ENCODE measurements at places on chromosomes 3 and 15. TPM values are rescaled to one million over a fixed set of nuclear protein-coding genes. Genes with fewer than 3 reads are reported as not detected.

SCN11A gene
- total RNA-seq, result not detected

SLC15A2 gene
- 4.4 TPM for total RNA-seq

ULK3 gene
- 64.7 TPM for total RNA-seq

NEDD4 gene
- total RNA-seq, result 9.1 TPM

SLCO3A1 gene
- 48.5 TPM for total RNA-seq

DNA sequence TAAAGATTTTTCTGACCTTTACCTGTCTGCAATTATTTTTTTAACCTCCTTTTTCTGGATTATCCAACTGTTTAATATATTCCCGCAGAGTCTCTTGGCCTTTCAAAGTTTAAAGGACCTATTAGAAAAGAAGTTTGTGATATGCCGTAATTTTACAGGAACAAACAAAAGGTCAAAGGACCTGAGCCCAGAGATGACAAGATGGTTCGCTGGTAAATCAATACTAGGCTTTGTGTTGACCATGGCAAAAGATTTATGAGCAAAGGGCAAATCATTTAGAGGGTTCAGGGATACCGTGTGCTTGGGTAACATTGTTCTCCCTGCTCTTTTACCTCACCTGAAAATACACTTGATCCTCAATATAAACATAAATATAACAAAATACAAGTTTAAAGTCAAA, 923.5 kb downstream of the ROBO1 start:
- H3K4me3 ChIP-seq, result no peak overlapping the region
- H3K4me1 ChIP-seq, result no peaks in the 10 kb centered on the region
- H3K27me3 ChIP-seq, result no peaks in the 10 kb centered on the region
- no peak for DNase-seq

- H3K27me3 ChIP-seq, result no peaks in the 10 kb centered on the region
- H3K4me3 ChIP-seq, result no peak overlapping the region
- peaks cover 6% of the 10 kb centered on the region for H3K4me1 ChIP-seq
Observed at GRCh38 chr15:66285533-66286280, 7.7 kb upstream of the DIS3L start.

GRCh38 chr15:50113992-50114780, 4.8 kb downstream of the ATP8B4 start:
- no peak overlapping the region for H3K4me3 ChIP-seq
- H3K27me3 ChIP-seq, result no peaks in the 10 kb centered on the region
- DNase-seq, result no peak
- H3K36me3 ChIP-seq, result no peaks in the 10 kb centered on the region

DNA sequence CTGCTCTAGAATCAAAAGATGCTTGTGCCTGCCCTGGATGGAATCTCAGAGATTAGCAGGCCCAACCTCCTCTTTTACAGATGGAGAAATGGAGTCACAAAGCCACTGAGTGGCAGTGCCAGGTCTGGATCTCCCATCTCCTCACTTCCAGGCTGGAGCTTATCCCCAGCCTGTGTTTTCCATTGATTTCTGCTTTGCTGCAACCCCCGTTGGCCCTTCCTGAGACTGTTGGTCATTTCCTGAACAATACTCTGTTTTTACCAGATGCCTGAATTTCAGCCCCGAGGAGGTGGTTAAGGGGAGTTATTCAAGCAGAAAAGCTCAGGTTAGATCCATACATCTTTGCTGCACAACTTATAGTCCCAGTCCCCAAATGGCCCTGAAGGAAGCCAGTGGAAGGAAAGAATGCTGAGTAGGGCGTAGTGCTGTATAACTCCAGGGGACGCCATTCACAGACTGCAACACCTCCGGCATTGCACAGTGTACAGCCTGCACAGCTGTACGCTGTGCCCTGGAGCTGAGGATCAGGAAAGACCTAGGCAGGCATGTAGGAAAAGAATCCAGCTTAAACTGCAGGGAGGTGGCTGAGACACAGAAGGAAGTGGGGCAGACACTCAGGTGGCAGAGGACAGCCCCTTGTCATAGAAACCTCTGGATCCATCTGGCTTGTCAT, 77.5 kb downstream of the RPLP1 start:
- DNase-seq, result no peak
- no peak overlapping the region for H3K4me3 ChIP-seq

- H3K27me3 ChIP-seq, result no peaks in the 10 kb centered on the region
- no peak overlapping the region for H3K27ac ChIP-seq
- DNase-seq, result no peak
- H3K4me3 ChIP-seq, result no peak overlapping the region
- H3K4me1 ChIP-seq, result no peaks in the 10 kb centered on the region
Observed at GRCh38 chr15:73270366-73271097, 98.2 kb downstream of the HCN4 start.

GRCh38 chr3:107884719-107885460, 205.9 kb downstream of the CD47 start:
- H3K27me3 ChIP-seq, result no peaks in the 10 kb centered on the region
- no peak overlapping the region for H3K4me3 ChIP-seq
- H3K4me1 ChIP-seq, result no peaks in the 10 kb centered on the region
- DNase-seq, result no peak
- H3K27ac ChIP-seq, result no peak overlapping the region

DNA sequence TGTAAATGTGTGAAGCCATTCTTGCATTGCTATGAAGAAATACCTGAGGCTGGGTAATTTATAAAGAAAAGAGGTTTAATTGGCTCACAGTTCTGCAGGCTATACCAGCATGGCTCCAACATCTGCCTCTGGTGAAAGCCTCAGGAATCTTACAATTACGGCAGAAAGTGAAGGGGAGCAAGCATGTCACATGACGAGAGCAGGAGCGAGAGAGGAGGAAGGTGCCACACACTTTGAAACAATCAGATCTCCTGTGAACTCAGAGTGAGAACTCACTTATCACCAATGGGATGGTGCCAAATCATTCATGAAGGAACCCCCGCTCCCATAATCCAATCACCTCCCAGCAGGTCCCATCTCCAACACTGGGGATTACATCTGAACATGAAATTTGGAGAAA, 213.6 kb upstream of the TSC22D2 start:
- H3K4me1 ChIP-seq, result no peaks in the 10 kb centered on the region
- DNase-seq, result no peak
- H3K36me3 ChIP-seq, result no peaks in the 10 kb centered on the region
- H3K27me3 ChIP-seq, result no peaks in the 10 kb centered on the region
- H3K27ac ChIP-seq, result no peak overlapping the region
- H3K4me3 ChIP-seq, result no peak overlapping the region

- peaks cover 10% of the 10 kb centered on the region for H3K36me3 ChIP-seq
- H3K27me3 ChIP-seq, result no peaks in the 10 kb centered on the region
- no peak overlapping the region for H3K27ac ChIP-seq
- no peak for DNase-seq
- H3K4me1 ChIP-seq, result no peaks in the 10 kb centered on the region
Observed at GRCh38 chr15:72338617-72339321, 18.8 kb upstream of the CELF6 start.

GRCh38 chr15:91369823-91370222, 269.8 kb downstream of the SV2B start:
- DNase-seq, result no peak
- H3K27me3 ChIP-seq, result peaks cover 2% of the 10 kb centered on the region
- no peak overlapping the region for H3K4me3 ChIP-seq
- no peaks in the 10 kb centered on the region for H3K36me3 ChIP-seq
- H3K27ac ChIP-seq, result no peak overlapping the region

GRCh38 chr3:46102780-46103130, 75.5 kb upstream of the XCR1 start:
- DNase-seq, result no peak
- H3K4me1 ChIP-seq, result peaks cover 79% of the 10 kb centered on the region
- H3K27ac ChIP-seq, result no peak overlapping the region
- H3K27me3 ChIP-seq, result no peaks in the 10 kb centered on the region
- no peaks in the 10 kb centered on the region for H3K36me3 ChIP-seq

GRCh38 chr3:112053229-112053628, 18.7 kb downstream of the TMPRSS7 start:
- no peaks in the 10 kb centered on the region for H3K4me1 ChIP-seq
- H3K27ac ChIP-seq, result no peak overlapping the region
- H3K4me3 ChIP-seq, result no peak overlapping the region
- no peaks in the 10 kb centered on the region for H3K27me3 ChIP-seq
- DNase-seq, result no peak
- H3K36me3 ChIP-seq, result no peaks in the 10 kb centered on the region

DNA sequence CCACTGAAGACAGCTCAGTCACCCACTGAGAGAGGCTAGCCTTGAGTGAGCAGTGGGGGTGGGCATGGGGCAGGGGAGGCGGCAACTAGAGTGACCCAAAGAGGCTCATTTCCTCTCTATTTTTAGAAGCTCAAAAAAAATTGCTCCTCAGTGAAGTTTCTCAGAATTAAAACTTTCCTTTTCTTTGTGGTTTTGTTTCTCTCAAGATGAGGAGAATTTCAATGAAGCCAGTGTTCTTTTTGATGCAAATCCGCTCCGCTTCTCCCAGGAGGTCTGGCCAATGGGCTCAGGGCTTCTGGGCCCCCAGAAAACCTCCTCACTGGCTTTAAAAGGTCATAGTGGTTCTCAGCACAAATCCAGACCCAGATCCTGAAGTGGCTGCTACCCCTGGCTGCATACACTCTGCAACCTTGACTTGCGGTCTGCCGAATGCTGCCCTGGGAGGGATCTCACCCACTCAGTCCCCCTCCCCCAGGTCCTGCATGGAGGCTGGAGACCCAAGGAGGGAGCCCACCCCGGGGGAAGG, at the start of gene ACSBG1:
TSS of gene ACSBG1 (minus strand) at position 51 of the 526 bp plus-strand sequence. CDS start 64 bp downstream, outside the sequence.
- H3K4me1 ChIP-seq, result no peaks in the 10 kb centered on the region
- no peak within 1 kb of the TSS for H3K27ac ChIP-seq
- no peak for DNase-seq

- no peak for DNase-seq
- peaks cover 14% of the 10 kb centered on the region for H3K36me3 ChIP-seq
- no peaks in the 10 kb centered on the region for H3K4me1 ChIP-seq
- no peaks in the 10 kb centered on the region for H3K27me3 ChIP-seq
Observed at GRCh38 chr3:68997887-68998286, 15.6 kb downstream of the EOGT start.

DNA sequence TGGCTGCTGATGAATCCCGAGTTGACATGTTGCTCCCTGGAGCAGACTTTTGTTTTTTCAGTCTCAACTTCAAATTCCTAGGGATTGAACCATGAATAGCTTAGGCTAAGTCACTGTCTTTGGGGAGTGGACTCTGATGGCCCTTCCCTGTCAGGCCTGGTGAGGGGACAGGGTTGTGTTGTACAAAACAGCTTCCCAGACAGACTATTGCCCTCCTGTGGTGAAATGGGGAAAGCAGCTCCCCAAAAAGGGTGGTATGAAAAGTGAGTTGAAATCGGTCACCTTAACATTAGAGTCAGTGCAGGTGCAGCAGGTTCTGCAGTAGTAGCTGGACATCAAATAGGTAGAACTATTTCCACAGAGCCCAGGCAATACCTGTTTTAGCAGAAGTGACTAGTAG, 775.6 kb downstream of the ROBO2 start:
- no peak overlapping the region for H3K4me3 ChIP-seq
- no peak overlapping the region for H3K27ac ChIP-seq
- no peaks in the 10 kb centered on the region for H3K4me1 ChIP-seq
- DNase-seq, result no peak

DNA sequence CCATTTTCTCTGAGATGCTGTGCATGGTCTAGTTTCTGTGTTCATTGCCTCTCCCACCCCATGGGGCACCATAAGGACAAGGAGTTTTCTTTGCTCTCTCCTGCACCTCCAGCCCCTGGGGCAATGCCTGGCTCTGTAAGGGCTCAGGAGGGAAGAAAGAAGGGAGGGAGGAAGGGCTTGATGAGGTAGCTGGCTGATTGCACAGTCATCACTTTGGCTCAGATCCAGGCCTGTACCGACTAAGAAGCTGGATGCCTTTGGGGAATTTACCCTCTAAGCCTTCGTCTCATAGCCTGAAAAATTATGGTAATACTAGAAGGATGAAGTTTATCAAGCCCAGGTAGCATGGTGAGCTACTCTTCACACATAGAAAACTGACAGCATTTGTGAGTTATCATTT, 382.9 kb downstream of the GABRG3 start:
- no peaks in the 10 kb centered on the region for H3K36me3 ChIP-seq
- no peak overlapping the region for H3K4me3 ChIP-seq
- H3K27ac ChIP-seq, result no peak overlapping the region
- DNase-seq, result no peak
- no peaks in the 10 kb centered on the region for H3K4me1 ChIP-seq

DNA sequence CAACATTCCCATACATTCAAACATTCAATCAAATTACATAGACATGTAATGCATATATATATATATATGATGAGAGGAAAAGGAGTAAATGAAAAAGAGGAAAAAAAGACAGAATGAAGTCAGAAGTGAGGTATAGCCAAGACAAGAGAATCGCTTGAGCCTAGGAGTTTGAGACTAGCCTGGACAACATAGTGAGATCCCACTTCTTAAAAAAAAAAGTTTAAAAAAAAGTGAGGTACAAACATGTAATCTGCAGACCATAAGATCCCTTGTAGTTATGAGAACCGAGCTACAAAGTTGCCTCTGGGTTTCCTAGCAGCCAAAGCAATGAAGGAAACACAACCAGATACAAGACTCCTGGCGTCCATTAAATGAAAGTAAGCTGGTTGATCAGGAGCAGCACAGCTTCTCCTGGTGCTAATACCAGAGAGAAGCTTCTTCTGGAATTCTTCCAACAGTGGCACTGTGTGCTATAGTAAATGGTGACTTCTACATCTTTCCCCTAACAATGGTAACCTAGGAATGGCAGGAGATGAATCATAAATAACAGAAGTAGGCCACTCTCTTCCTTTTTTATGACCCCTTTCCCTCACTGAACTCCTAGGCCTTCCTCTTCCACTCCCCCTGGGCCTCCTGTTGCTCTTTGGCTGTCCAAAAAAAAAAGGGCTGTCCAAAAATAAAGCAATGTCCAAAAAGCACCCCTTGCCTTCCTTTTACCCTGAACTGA, 3.5 kb downstream of the KCNMB3 start:
- H3K36me3 ChIP-seq, result no peaks in the 10 kb centered on the region
- DNase-seq, result no peak
- no peak overlapping the region for H3K4me3 ChIP-seq
- H3K27ac ChIP-seq, result no peak overlapping the region

GRCh38 chr15:79922512-79923078, 25.8 kb upstream of the MTHFS start:
- H3K36me3 ChIP-seq, result peaks cover 5% of the 10 kb centered on the region
- peaks cover 13% of the 10 kb centered on the region for H3K4me1 ChIP-seq
- DNase-seq, result no peak
- peak overlapping the region; percentile 99 for H3K4me3 ChIP-seq
- H3K27ac ChIP-seq, result peak overlapping the region; percentile 99

DNA sequence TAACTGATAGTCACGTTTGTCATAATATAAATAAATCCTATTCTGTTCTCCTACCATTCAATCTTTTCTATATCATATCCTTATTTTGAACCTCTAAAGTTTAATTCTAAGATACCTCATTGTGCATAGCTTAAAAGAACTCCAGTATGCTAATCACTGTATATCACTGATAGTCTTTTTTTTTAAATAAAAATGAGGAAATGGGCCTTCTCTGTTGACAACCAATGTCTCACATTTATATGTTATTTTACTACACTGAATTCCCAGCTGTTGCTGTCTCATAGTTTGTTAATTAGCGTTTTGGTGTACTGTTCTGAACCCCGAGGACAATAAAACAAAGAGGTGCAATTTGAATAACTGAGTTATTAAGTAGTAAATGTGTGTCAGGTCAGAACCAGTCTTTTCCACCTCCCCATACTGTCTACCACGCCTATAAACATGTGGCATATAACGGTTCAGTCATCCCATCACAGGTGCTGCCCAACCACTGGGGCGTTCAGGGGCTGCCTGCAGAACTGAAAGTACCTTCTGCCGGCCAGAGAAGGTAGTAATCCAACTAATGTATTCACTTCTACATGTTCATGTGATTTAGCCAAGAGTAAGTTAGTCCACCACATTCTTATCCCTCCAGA, 14.9 kb downstream of the CBLB start:
- no peaks in the 10 kb centered on the region for H3K27me3 ChIP-seq
- H3K4me3 ChIP-seq, result no peak overlapping the region
- peaks cover 72% of the 10 kb centered on the region for H3K36me3 ChIP-seq

- no peak overlapping the region for H3K4me3 ChIP-seq
- H3K4me1 ChIP-seq, result peaks cover 53% of the 10 kb centered on the region
- H3K27me3 ChIP-seq, result no peaks in the 10 kb centered on the region
- no peak for DNase-seq
- no peaks in the 10 kb centered on the region for H3K36me3 ChIP-seq
- H3K27ac ChIP-seq, result peak overlapping the region; percentile 69
Observed at GRCh38 chr15:74316141-74316540, 51.3 kb downstream of the CYP11A1 start.

All from natural killer cell (primary cell).